Progenitor cell of endocrine pancreas (in vitro differentiated cells): ENCODE measurements at places on chromosomes 3 and 15. TPM values are rescaled to one million over a fixed set of nuclear protein-coding genes. Genes with fewer than 3 reads are reported as not detected.

SCG5 gene
- 18.2 and 19.4 TPM in 2 replicates for total RNA-seq

DNA sequence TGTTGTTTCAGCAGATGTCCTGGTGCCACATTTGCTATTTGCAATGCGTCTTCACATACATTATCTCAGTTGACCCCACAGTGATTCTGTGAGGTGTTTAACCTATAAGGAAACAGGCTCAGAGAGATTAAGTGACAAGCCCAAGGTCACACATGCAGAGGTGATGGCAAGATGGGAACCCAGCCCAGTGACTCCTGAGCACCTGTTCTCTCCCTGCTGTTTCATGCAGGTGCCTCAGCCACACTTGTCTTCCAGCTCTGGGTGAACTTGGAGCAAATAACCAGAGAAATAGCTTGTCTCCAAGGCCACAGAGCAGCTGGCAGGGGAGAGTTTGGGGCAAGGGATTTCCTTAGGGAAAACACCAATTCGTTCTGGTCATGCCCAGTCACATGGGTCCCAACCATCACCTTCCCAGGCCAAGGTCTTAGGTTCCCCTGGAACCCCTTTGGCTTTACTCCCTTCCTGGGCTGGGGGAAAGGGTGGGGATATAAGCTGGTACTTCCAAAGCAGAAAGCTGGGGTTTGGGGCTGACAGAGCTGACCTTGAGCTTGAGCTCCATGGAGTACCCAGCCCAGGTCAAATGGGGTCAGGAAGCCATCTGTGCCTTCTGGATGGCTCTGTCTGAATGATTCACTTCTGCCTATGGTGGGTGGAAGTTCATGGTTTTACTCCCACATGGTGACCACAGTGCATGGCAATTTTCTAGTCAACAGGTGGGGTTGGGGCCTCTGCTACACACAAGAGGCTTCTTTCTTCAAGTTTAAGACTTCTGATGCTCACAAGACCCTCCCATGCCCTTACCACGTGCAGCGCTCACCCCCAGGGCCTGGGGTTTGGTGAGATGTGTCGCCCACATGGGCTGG, 22.4 kb downstream of the LIPC start:
- DNase-seq: no peak

SPSB4 gene
- total RNA-seq: 9.5 and 12.7 TPM in 2 replicates

GRCh38 chr15:92107510-92107909, 254.0 kb downstream of the SLCO3A1 start:
- DNase-seq: no peak

DNA sequence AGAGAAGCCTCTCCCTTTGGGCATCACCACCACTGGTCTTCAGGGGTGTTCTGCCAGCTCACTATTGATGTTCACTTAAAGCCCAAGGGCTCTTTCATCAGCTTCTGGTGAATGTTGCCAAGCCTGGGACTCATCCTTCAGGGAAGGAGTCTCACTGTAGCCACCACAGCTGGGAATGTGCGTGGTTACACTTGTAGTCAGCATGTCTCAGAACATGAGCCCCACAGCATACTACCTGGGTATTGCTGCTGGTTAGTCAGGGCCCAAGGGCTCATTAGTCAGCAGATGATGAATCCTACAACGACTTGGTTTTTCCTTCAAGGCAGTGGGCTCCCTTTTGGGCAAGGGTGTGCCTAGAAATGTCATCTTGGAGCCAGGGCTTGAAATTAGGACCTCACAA, 412.9 kb downstream of the VGLL3 start:
- no peak for DNase-seq

GRCh38 chr15:99424978-99425656, 140.7 kb upstream of the MEF2A start:
- no peak for DNase-seq

SLTM gene
- total RNA-seq: 144 and 151 TPM in 2 replicates

LMAN1L gene
- total RNA-seq: not detected in 2 replicates

- no peak for DNase-seq
Measured at GRCh38 chr3:99875581-99875928, 57.9 kb downstream of the CMSS1 start.

DNA sequence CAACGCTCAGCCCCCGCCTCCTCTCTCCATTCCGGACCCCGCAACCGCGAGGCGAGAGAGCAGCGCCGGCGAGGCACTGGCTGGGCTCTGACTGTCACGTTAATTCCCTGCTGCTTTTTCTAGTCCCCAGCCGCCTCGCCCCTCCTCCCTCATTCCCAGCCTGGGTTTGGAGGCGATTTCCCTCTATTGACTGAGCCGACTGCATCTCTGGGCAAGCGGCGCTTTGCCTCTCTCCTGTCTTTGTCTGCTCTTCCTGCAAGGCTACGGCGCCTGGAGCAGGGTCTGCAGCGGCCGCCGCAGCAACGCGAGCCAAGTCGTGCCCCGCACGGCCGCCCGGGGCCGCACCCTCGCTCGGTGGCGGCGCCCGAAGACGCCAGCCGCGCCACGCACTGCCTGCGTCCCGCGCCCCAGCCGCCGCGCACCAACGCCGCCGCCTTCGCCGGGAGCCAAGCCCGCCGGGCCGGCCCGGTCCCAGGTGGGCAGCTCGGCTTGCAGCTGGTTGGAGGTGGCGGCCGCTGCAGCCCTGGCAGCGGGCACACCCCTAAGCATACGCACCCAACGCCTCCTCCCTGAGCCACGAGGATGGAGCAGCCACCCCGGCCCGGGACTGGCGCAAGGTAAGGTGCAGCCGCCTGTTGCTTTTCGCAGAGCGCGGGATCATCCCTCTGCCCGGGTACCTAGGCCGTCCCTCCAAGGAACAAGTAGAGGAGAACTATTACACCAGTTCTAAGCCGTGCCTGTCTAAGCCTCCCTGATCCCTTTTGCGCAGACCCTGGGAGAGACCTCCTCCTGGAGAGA, at the start of gene LRRC3B:
LRRC3B (plus strand) TSS at position 152 of the 798 bp plus-strand sequence. CDS start 86,901 bp downstream, outside the sequence.
- peak; percentile 30 for DNase-seq

GHRL gene
- 31.8 and 45.8 TPM in 2 replicates for total RNA-seq

GRCh38 chr3:183555541-183556081, at the start of gene KLHL6:
KLHL6 (minus strand) TSS chr3:183555706; CDS start chr3:183555653, 53 bp downstream.
- no peak for DNase-seq

- DNase-seq: no peak
Measured at GRCh38 chr15:61237400-61237799, 8.3 kb upstream of the RORA start.

TIGIT gene
- total RNA-seq: not detected in 2 replicates

- DNase-seq: no peak
Measured at GRCh38 chr15:89075846-89076245, 12.4 kb upstream of the ABHD2 start.

BOC gene
- total RNA-seq: 10.8 and 14.2 TPM in 2 replicates

GRCh38 chr3:149122721-149123578, 6.5 kb upstream of the HPS3 start:
- no peak for DNase-seq

DNA sequence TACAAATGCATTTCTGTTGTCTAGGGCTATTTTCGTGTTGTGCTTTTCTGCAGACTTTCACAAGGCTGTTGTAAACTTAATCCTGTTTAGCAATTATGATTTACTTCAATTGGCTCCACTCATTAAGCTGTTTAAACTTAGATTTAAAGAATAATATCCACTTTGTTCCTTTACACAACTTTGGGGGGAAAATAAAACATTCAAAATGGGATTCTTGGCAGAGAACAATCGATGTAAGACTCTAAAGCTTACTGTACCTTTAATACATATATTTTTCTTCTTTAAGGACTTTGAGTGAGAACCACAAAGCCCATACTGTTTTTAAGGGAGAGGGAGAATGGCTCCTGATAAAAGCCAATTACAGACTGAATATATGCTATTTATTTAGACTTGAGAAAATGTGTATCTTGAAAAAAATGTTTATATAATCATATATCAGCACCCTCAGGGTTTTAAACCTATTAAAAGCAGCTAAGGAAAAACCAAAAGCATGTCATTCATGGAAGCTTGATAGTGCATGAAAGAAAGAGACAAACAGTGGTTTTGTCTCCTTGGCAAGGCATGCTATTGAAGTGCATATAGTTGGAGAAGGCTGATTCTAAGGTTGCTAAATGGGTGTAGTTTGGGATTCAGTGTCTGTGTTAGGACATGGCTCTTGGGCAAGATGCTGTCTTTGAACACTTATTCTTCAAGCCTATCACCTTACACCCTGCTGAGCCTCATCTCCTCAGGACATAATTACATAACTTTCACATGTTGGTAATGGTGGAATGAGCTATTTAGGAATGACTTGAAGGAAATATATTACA, 293.4 kb upstream of the TBC1D5 start:
- no peak for DNase-seq

DNA sequence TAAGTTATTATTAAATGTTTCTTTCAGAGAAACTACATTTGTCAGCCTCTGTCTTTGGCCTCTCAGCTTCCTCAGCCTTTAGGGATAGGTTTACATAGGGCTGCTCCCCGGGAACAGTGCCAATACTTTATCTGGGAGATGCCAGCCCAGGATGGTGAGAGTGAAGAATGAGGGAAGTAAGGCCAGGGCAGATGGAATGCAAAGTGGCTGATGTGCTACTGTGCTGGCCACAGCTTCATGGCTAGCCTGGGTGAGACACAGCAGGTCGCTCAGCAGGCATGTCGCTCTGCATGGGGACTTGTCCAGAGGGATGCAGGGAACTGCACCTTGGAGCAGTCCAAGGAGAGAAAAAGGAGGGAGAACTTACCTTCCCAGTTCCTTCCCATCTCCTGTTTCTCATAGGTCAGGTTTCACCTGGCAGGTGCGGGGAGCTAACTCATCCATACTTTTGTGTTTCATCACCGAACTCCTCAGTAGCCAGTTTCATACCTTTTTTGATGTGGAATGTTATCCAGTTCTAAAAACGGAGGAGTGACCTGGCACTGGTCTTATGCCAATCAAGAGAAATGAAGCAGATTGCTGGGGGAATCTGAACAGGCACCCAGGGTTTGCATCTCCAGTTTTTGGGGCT, 30.9 kb upstream of the C15orf39 start:
- no peak for DNase-seq

BCL2A1 gene
- not detected in 2 replicates for total RNA-seq

DNA sequence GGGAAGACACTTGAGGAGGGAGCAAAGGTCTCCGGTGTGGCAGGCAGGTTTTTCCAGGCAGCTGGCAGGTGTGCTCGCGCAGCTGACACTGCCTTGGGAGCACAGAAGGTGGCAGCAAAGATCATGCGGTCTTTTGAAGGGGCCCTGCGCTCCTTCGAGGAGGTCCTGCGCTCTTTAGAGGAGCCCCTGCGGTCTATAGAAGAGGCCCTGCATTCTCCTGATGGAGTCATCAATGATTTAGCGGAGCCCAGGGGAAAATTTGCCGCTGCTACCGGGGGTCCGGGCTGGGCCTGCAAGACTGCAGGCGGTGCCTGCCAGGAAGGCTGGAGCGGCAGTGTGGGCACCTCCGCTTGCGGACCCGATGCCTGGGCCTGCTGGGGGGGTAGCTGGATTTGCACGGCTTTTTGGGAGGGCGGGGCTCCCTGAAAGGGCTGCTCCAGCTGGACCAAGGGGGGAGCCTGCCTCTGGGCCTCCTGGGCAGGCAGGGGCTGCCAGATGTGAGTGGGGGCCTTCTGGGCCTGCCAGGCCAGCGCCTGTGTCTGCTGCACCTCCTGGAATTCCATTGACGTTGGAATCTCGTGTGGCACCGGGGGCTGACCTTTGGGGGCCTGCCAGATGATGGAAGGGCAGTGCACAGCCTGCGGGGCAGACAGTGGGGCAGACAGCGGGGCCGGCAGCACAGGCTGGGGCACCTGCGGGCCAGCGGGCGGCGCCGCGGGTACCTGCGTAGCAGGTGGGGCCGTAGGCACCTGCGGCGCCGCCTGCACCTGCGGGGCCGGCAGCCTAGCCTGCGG, 2.1 kb downstream of the MAGEL2 start:
- DNase-seq: no peak

MCF2L2 gene
- total RNA-seq: 0.43 and 0.71 TPM in 2 replicates

DNA sequence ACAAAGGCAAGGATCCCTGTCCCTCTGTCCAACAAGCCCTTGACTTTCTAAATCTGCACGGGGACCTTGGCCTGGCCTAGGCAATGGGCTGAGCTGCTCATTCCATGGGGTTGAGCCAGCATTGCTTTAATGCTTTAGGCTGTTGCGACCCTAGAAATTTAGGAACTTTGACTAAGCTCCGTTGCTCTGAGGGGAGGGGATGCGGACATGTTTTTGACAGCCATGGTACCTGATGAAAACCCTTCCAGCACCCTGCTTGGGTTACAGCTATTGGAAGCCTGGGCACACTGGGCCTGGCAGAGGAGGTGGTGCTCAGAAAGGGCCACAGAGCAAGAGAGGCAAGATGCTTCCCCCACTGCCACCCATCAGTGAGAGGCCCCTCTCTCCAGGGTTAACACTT, 37.1 kb downstream of the SYNM start:
- DNase-seq: no peak

- DNase-seq: no peak
Measured at GRCh38 chr15:73984208-73984979, 7.7 kb downstream of the STOML1 start.

GRCh38 chr15:81038975-81039607, 38.4 kb downstream of the TLNRD1 start:
- DNase-seq: no peak

- no peak for DNase-seq
Measured at GRCh38 chr15:93610944-93611343, 521.9 kb upstream of the RGMA start.
